CMK (cell line): ENCODE measurements at places on chromosomes 7 and 10.

GRCh38 chr7:149772956-149773434, 393 bp downstream of the ZNF467 start:
- no peak for DNase-seq

GRCh38 chr10:43859016-43859525, 210.4 kb upstream of the ZNF32 start:
- no peak for DNase-seq

DNA sequence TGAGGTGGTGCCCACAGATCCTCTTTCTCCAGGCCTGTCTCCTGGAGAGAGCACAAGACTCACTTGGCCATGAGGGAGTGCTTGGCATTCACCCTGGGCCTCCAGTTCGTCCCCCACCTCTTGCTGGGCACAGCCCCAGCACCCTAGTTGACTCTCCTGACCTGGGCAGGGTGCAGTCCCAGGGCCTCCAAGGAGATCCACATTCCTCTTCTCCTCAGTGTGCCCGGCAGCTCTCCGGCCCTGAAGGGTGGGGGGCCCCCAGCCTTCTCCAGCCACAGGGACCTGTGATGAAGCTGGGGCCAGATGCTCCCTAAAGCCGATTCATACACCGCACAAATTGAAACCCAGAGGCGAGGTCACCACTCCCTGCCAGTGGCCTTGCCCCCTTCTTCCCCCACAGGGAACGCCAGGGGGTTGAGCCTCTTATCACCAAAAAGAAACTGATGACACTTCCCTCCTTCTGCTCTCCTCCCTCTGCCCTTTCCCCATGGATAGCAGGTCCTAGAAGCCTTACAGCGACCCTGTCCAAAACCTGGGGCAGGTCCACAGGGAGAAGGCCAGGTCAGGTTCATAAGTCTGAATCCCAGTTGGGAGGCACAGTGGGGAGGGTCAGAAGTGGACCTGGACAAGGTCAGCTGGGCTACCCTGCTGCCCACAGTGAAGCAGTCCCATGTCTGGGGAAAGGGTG, 3.1 kb downstream of the EN2 start:
- DNase-seq = no peak

DNA sequence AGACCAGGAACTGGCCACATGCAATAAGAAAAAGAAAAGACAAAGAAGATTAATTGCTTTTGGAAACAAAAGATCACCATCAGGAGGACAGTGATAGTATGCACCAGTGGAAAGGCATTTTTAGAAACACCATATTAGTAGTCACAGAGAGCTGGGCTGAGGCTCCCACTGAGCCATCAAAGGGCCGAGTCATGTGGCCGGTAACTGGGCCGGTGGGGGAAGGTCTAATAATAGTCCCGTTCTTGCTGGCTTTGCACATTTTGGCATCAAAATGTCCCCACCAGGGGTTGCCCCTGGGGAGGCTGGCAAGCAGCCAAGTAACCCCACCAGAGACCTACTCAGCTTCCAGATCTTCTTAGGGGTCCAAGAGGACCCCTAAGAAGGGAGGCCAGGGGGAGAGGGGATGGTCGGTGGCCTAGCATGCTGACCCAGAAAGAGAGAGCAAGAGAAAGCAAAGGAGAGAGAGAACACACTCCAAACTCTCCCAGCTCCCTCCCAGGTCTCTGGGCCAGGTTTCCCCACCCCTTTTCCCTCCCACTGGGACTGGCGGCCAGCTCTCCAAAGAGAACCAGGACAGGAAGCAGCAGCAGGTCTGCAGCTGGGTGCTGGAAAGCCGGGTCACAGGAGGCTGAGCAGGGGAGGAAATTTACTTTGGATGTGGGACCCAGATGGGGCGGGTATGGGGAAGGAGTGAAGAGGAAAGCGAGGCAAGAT, 70.2 kb upstream of the FGFR2 start:
- no peak for DNase-seq

- no peak for DNase-seq
Observed at GRCh38 chr7:143419880-143420279, 11.2 kb upstream of the EPHA1 start.

GRCh38 chr10:3995302-3996210, 210.5 kb upstream of the KLF6 start:
- DNase-seq = no peak
